ENCODE measurements at places on chromosomes 12 and 14.
A peak's percentile ranks its signal among the peaks of the same experiment; 100 is the strongest.

DNA sequence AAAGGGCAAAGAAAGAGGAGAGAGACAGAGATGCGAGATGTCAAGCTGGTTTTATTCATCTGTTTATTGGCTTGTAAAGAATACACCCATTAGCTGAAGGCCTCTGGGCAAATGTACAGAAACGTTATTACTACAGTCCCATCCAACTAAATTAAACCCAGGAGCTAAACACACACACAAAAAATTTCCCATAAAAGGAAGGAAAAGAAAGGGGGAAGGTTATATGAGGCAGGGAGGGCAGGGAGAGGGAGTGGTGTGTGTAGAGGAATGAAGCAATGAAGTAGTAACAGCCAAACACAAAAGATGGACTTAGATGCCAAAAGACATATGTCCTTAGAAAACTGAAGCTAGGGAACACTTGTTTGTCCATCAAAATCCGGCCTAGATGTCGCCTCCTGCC, 3.1 kb upstream of the MFAP5 start:
- H3K4me1 ChIP-seq, result no peaks in the 10 kb centered on the region
- DNase-seq, result peak; percentile 4
- no peaks in the 10 kb centered on the region for H3K27me3 ChIP-seq
- H3K36me3 ChIP-seq, result no peaks in the 10 kb centered on the region

DNA sequence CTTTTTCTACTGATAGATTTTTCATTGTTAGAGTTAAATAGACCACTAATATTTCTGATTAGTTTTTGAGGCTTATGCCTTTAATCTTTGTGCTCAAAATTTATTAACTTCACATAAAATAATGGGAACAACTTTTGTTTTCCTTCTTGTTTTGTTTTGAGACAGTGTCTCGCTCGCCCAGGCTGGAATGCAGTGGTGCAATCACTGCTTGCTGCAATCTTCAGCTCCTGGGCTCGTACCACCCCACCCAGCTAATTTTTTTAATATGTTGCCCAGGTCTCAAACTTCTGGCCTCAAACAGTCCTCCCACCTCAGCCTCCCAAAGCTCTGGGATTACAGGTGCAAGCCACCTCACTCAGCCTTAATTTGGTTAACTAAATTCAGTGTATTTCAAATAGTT, 16.8 kb downstream of the SCFD1 start:
- H3K4me1 ChIP-seq, result no peaks in the 10 kb centered on the region
- H3K4me3 ChIP-seq, result no peak overlapping the region
- H3K36me3 ChIP-seq, result no peaks in the 10 kb centered on the region

DNA sequence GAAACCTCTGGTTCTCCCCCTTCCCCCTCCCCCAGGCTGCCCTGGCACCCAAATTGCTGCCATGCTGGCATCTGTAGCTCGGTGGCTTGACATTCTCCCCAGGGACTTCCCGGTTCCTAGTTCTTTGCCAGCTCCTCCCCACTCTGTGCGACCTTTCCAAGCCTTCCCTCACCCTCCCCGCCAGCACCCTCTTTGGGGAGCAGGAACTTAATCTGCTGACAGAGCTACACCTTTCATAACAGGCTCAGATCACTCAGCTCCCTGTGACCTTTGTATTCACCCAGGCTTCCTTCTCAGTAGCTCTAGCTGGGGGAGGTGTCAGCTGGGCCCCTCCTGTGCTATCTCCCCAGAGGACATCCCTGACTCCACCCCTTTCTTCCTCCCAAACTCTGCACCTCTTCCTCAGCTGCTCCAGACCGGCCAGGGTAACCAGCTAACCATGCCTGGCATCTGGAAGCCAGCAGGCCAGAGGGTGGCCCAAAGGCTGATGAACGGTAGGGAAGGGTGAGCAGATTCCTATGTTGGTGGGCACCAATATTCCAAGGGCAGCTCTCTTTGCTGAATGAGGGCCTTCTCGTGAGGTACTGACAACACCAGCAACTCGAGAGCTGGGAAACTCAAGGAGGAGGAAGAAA, 1.8 kb upstream of the COX14 start:
- no peaks in the 10 kb centered on the region for H3K36me3 ChIP-seq
- peak overlapping the region; percentile 73 for H3K27ac ChIP-seq
- no peak overlapping the region for H3K4me3 ChIP-seq
- no peaks in the 10 kb centered on the region for H3K4me1 ChIP-seq
- DNase-seq, result no peak

GRCh38 chr12:132475304-132476037, 14.5 kb upstream of the FBRSL1 start:
- H3K27ac ChIP-seq, result no peak overlapping the region
- no peak overlapping the region for H3K4me3 ChIP-seq
- no peaks in the 10 kb centered on the region for H3K36me3 ChIP-seq
- H3K4me1 ChIP-seq, result no peaks in the 10 kb centered on the region
- H3K27me3 ChIP-seq, result no peaks in the 10 kb centered on the region

DNA sequence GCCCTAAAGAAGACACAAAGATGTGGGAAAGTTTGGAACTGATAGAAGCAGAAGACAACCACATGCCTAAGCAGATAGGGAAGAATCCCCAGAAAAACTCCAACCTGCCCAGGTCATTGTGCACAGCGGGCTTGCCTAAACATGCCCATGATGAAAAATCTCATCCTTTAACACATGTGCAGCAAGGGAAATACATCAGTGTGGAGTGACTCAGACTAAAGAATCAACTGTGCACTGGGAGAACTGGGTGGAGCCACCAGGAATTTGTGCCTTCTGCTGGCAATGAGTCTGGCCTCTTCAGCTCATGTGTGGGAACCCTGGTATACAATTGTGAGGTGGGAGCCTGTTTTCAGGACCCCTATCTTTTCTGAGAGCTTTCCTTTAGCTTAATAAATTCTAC, 398.5 kb downstream of the FSCB start:
- DNase-seq, result no peak
- H3K4me1 ChIP-seq, result no peaks in the 10 kb centered on the region
- H3K27ac ChIP-seq, result no peak overlapping the region

- H3K27me3 ChIP-seq, result no peaks in the 10 kb centered on the region
- no peaks in the 10 kb centered on the region for H3K36me3 ChIP-seq
- H3K27ac ChIP-seq, result no peak overlapping the region
- H3K4me1 ChIP-seq, result no peaks in the 10 kb centered on the region
- no peak overlapping the region for H3K4me3 ChIP-seq
These were observed 114.2 kb downstream of the PDE3A start for GRCh38 chr12:20482491-20483054.
